GM12865 (cell line): ENCODE measurements at places on chromosomes 6 and 20.

- no peak for DNase-seq
Measured at GRCh38 chr6:7636151-7636550, 46.2 kb downstream of the SNRNP48 start.

GRCh38 chr20:9388813-9389161, 125.6 kb upstream of the LAMP5 start:
- no peak for DNase-seq

DNA sequence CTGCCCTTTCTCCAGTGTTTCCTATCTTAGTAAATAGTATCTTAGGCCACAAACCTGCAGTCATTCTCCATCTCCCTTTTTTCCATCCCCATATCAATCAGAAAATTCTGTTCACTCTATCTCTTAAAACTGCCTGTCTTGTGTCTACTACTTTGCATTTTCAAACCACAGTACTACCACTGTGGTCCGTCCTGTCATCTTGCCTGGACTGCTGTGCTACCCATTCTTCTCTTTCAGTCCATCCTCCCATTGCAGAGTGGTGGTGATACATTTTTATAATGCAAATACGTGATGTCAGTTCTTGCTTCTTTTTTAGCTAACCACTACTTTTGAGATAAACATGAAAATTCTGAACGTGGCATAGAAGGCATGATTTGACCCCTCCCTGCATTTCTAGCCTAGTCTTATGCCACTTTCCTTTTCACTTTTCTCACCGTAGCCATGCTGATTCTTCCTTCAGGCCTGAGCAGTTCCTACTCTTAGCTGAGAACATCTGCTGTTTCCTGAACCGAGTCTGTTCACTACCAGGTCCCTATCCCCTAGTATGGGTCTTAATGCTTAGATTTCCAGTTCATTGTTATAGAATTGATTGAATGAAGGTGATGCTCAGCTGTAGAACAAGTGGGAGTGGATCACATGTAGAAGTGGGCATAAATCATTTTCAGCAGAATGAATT, 13.8 kb downstream of the TBPL1 start:
- DNase-seq, result peak; percentile 56

DNA sequence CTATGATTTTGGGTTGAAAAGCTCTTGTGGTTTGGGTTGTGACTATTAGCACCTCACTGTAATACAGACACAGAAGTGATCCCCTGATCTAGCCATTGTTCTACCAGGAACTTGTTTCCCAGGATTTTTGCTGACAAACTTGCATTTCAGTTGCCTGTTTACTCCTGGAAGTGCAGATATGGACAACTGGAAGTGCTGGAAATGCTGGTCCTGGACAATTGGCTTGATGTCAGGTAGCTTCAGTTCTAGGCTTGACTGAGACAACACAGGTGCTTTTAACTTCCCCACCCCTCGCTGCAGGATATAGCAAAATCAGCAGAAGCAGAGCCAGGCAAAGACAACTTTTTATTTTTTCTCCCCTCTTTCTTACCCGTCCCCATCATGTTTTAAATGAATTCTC, 27.1 kb upstream of the FBXO30 start:
- no peak for DNase-seq

DNA sequence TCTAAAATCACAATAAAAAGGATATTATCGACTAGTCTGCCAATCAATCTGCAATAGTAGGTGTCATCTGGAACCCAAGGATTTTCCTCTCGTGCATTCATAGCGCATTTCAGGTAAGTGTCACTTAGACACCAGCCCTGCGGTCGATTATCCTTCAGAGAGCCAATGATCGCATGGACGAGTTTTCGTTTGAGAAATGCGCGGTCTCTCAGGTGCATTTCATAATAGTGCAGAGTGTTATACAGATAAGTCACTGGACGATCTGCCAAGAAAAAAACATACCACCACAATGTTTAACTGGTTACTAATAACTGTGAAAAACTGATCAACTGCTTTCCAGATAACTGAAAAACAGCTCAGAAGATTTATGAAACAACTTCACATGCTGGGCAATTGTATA, 21.0 kb downstream of the ARG1 start:
- DNase-seq, result no peak

GRCh38 chr6:16322666-16323312, 84.4 kb downstream of the GMPR start:
- peak; percentile 80 for DNase-seq

GRCh38 chr6:137495703-137496336, 1.6 kb upstream of the OLIG3 start:
- no peak for DNase-seq

- no peak for DNase-seq
Measured at GRCh38 chr6:38514399-38514798, 125.3 kb downstream of the BTBD9 start.

- no peak for DNase-seq
Measured at GRCh38 chr6:166364456-166364855, 18.3 kb downstream of the MPC1 start.

GRCh38 chr20:3764659-3765058, 2.9 kb downstream of the ADISSP start:
- DNase-seq, result no peak

GRCh38 chr6:129146902-129147301, 264.0 kb downstream of the LAMA2 start:
- DNase-seq, result no peak

DNA sequence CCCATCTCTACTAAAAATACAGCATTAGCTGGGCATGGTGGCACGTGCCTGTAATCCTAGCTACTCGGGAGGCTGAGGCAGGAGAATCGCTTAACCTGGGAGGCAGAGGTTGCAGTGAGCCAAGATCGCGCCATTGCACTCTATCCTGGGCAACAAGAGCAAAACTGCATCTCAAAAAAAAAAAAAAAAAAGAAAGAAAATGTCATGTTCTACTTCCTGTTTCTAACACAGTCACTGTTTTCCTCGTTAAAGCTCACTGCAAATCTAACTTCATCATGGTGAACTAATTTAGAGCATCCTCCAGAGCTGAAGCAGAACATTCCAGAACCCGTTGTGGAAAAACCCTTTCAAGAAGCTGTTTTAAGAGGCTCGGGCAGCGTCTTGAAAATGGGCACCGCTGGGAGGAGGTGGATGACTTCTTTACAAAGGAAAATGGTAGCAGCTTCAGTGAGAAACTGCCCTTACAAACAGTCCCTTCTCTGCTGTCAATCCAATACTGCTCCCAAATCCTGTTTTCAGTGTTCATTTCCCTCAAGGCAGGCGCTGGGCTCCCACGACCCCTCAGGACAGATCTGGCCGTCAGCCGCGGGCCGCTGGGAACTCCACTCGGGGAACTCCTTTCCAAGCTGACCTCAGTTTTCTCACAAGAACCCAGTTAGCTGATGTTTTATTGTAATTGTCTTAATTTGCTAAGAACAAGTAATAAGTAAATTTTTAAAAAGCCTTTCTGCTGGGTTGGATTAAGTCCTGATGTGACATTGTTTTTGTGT, 12.5 kb downstream of the CTSZ start:
- DNase-seq, result no peak

- DNase-seq, result no peak
Measured at GRCh38 chr6:158467923-158468322, 92.0 kb upstream of the TMEM181 start.

- DNase-seq, result no peak
Measured at GRCh38 chr20:36917943-36918342, 33.6 kb downstream of the SAMHD1 start.

- DNase-seq, result no peak
Measured at GRCh38 chr6:11241793-11242201, 9.3 kb upstream of the NEDD9 start.

DNA sequence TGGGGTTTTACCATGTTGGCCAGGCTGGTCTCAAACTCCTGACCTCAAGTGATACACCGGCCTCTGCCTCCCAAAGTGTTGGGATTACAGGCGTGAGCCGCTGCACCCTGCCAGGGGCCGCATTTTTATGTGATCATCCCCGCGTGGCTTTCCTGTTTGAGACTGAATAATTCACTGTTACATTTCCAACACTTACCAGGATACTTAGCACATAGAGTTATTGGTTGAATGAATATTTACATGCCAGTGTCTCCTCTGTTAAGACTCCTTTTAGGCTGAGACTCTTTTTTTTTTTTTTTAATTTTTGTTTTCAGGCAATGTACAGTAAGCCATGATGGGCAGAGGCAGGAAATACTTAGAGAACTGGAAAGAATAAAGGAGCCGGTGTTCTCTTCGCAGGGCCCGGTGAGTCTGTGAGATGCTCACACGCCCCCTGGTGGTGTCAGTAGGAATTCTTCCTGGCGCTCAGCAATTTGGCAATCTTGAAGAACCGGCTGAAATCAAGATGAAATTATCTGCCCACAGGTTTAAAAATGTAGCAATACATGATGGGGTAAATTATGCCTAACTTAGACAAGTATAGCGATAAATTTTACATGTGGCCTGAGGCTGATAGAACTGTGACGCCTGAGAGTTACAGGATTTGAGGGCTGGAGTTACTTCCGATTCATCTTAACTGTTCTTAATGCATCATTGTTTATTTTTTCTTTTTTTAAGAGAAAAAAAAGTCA, 7.6 kb upstream of the RNF114 start:
- peak; percentile 88 for DNase-seq

GRCh38 chr6:132484680-132485018, 28.3 kb downstream of the STX7 start:
- no peak for DNase-seq

GRCh38 chr20:237929-238328, 10.9 kb downstream of the DEFB129 start:
- no peak for DNase-seq

DNA sequence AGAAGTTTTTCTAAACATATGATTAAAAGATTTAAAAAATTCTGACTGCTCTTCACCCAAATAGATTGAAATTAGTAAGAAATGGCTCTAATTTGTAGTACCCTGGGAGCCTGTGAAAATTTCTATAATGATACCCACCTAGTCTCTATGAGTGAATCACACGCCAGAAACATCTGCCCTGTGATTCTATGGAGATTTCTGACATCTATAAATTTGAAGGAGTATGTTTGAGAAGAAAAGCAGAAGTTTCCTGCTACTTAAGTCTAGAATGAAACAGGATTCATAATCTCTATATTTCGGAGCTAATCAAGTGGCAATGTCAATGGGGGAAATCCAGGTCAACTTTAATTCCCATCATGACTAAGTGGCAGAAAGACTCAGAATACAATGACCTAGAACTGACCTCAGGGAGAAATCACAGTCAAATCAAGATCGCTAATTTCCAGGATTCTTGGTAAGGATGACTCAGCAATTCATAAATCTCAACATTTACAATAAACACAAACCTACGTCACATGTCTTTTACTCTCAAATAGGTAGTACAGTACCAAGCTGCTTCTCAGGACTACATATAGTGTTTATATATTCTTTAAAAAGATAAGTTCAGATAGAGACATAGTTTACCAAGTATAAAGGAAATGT, 186.2 kb upstream of the TNFAIP3 start:
- DNase-seq, result peak; percentile 60

DNA sequence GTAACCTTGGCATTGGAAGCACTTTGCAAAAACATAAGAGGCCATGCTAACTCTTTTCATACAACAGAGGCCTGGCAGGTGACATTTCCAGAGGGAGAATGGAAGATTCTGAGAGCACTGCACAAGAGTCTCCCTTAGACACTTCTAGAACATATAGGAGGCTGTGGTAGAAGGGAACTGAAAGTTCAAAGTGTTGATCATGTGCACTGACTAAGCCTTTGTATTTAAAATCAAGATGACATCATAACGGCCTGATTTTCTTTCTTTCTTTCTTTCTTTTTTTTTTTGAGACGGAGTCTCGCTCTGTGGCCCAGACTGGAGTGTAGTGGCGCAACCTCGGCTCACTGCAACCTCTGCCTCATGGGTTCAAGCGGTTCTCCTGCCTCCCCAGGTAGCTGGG, 26.8 kb upstream of the DNAAF9 start:
- no peak for DNase-seq

GRCh38 chr6:142621822-142622221, 320.0 kb downstream of the ADGRG6 start:
- no peak for DNase-seq

DNA sequence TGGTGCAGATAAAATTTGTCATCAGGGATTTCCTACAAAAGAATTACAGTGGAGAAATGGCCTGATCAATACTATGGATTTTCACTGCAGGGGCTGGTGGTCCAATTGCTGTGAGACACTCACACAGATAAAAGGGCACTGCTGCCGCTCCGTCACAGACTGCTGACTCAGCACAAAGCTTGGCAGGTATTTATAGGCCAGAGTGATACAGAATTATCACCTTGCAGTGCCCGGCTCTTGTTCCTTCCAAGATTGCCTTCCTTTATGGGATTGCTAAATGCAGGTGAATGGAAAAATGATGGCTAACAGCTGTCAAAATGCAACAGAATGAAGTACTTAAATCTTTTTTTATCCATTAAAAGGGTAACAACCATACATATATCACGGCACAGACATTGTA, 247.8 kb upstream of the ZFP64 start:
- DNase-seq, result no peak

GRCh38 chr20:7589164-7589563, 351.1 kb downstream of the HAO1 start:
- DNase-seq, result no peak

- no peak for DNase-seq
Measured at GRCh38 chr6:107731422-107732319, 92.4 kb downstream of the SCML4 start.

DNA sequence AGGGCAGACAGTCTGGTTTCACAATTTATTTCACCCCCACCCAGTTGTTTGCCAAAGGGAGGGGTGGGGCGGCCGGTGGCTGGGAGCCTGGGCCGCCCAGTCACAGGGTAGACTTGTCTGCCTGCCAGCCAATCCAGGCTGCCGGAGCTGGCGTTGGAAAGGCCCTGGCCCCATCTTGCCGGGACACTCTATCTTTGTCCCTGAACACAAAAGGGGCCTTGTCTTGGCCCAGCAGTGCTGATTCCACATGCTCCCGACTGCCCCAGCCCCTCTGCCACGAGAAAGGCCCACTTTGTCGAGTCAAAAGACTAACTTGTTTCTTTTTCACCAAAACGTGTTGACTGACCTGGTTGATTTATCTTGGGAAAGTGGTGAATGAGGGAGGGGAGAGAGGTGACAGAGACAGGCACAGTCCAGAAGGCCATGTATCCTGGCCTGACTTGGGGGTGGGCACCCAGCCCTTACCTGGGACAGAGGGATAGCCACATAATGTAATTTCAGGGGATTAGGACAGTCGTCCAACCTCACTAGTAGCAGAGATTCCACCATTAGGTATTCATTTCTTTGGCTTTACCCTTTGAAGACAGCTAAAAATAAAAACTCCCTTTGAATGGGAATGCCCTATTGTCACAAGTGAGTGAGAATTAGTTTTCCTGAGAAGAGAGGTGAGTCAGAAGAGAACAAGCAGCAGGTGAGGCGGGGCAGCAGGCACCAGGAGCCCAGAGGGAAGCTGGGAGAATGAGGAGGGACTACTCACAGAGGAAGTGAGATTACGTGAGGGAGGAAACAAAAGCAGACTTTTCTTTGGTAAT, 67.0 kb upstream of the SIRPA start:
- no peak for DNase-seq

GRCh38 chr6:122669868-122670267, 59.7 kb downstream of the PKIB start:
- no peak for DNase-seq

GRCh38 chr6:30446259-30446658, 43.0 kb upstream of the HLA-E start:
- DNase-seq, result no peak

- peak; percentile 81 for DNase-seq
Measured at GRCh38 chr20:64238851-64239387, 16.6 kb upstream of the PCMTD2 start.
